ENCODE measurements at places on chromosomes 5 and 9. TPM values are rescaled to one million over a fixed set of nuclear protein-coding genes. Genes with fewer than 3 reads are reported as not detected.

- DNase-seq = no peak
Observed at GRCh38 chr5:128384068-128384467, 154.0 kb downstream of the FBN2 start.

DNA sequence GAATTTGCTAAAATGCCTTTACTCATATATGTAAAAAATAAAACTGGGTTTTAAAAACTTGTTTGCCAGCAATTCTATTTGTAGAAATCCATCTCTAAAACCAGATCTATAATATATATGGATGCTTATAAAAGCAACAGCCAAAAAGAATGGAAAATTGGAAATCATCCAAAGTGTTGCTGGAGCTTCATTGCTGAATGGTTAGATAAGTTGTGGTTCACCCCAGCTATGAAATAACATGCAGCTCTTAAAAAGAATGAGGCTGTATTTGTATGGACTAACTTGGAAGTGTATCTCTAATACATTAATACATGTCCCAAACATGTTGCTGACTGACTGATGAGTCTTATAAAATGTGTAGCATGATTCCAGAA, 76.2 kb downstream of the STK10 start:
- no peak for DNase-seq

Gene GADD45G
- polyA plus RNA-seq = 66.0 TPM

DNA sequence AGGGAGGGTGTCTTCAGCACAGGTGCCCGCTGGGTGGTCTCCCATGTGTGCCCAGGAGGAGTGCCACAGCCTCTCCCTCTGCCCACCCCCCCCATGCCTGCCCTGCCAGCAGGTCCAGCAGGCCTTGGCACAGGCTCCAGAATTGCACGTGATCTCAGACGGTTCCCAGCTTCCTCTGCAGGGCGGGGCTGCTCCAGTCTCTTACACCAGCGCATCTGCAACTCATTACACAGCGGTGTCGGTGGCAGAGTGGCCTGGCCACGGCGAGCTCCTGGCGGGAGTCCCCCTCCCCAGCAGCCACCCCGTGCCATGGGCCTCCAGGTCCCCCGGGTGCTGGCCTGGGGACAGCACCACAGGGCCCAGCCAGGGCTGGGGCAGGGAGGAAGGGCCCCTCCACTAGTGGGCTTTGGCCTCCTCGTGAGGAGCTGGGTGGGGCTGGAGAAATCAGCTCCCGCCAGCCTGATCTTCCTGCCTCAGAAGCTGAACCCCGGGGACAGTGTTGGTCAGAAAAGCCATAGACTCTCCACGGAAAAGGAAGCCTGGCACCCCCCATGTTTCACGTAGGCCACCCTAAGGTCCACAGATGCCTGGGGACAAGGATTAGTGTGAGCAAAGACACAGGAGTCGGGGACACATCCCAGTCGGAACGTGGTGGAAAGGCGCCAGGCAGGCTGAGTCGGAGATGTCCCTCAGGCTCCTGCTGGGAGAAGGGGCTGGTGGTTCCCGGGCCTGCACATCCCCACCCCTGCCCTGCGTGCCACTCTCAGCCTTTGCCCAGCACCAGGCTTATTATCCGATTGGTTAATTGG, 40.2 kb downstream of the RXRA start:
- DNase-seq = peak; percentile 60

All from liver (tissue), 10 donors.